Inflammatory macrophage treated with lipopolysaccharide for 4 hours (primary cell): ENCODE measurements at places on chromosomes 16 and 17.

GRCh38 chr17:3710951-3711383 lies 12.7 kb upstream of the HASPIN start:
- DNase-seq, result peak; percentile 94

DNA sequence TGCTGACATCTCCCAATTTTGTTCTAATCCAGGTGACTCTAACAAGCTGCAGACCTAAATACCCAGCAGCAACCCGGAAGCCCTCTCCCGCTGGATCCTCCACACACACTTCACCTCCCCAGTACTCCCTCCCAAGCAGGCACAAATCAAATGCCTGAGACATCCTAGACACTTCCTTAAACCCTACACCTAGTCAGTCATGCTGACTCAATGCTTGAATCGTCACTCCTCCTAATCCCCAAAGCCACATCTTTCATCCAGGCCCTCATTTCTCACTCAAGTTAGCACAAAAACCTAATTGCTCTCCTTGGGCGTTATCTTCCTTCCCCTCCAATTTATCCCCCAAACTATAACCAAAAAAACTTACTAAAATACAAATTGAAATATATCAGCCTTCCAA lies 32.7 kb downstream of the CMC2 start:
- DNase-seq, result no peak

DNA sequence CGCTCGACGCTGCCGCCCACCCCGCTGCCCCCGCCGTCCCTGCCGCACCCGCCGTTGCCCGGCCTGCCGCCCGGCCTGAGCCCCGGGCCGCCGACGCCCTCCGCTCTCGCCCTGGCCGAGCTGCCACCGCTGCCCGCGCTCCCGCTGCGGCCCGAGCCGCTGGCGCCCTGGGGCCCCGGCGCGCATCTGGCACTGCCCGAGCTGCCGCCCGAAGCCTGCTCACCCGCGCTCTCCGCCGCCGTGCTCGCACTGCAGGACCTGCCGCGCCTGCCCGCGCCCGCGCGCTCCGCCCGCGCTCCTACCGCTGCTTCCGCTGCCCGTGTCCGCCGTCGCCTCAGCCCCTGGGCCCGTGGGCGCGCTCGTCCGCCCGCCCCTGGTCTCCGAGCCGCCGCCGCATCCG lies 8.4 kb upstream of the CLDN9 start:
- DNase-seq, result peak; percentile 9

GRCh38 chr16:81442916-81443687 lies 1.5 kb upstream of the CMIP start:
- DNase-seq, result no peak

- DNase-seq, result no peak
These were observed 160.6 kb downstream of the CYLD start for GRCh38 chr16:50902457-50902856.

GRCh38 chr17:2056206-2057174 lies 1.6 kb downstream of the HIC1 start:
- peak; percentile 43 for DNase-seq

- no peak for DNase-seq
These were observed 2.2 kb downstream of the TMC8 start for GRCh38 chr17:78132767-78133178.

DNA sequence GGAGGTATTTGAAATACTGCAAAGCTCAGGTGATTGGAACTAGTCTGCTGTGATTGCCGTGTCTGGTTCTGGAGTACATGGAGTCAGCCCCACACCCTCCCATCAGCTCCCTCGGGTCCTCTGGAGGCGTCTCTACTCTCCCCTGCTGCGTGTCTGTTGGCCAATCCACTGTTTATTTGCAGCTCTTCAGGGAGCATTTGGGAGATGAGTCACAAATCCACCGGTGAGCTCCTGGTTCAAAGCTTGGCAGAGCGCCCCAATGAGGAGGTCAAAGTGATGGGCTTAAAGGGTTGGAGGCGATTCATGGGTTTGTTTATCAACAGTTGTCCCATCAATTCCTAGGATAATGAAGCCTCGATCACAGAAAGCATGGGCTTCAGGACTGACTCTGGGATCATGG lies 14.6 kb downstream of the CALB2 start:
- no peak for DNase-seq

GRCh38 chr16:15788846-15789239 lies 68.0 kb downstream of the MYH11 start:
- DNase-seq, result no peak
